ENCODE measurements at places on chromosomes 2 and 18.

- no peak for DNase-seq
Measured at GRCh38 chr18:47987388-47987699, 56.9 kb upstream of the SMAD2 start.

- DNase-seq = no peak
Measured at GRCh38 chr2:190996338-190996946, 17.5 kb downstream of the STAT1 start.

DNA sequence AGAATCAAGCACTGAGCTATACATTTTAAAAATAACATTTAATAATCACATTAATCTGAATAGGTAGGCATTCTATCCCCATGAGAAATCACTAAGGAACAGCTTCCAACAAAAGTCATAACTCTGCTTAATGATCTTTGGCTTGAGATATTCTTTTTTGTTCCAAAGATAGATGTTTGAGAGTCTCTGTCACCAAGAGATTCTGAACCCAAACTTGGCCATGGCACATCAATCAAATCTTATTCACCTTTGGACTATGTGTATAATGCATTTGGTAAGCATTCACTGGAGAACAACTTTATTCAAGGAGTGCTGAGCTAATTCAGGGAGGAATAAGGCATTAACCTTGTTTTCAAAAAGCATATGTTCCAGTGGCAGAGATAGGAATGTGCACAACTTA lies 743.3 kb downstream of the SLC4A3 start:
- no peak for DNase-seq

GRCh38 chr2:99079226-99079625 lies 62.3 kb upstream of the C2orf15 start:
- DNase-seq = no peak

All from stimulated activated CD4-positive, alpha-beta T cell treated with anti-CD3 and anti-CD28 coated beads, Interleukin-2, amount 100 ng/mL, for 4 hours (primary cell).